ENCODE measurements at places on chromosomes 4 and X.
A peak's percentile ranks its signal among the peaks of the same experiment; 100 is the strongest.

GRCh38 chr4:125911058-125911457 is 596.3 kb downstream of the FAT4 start:
- no peak for ATAC-seq

GRCh38 chr4:140702096-140702757 is 54.0 kb downstream of the TBC1D9 start:
- ATAC-seq = no peak

DNA sequence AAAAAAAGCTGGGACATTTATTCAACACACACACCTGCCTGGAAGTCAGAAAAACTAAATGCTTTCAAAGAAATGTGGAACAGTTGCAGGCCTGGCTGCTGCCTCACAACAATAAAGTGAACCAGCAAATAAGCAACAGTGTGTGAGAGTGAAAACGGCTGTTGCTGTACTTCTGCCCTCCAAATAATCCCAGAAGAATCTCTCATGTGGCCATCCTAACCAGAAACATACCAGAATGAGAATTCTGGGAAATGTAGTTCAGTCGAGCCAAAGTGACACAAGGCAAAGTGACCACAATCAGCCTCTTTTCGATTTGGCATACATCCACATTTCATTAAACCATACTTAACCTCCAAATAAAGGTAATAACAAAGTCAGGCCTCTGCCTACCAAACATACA is 204.5 kb downstream of the SLC7A11 start:
- no peak for ATAC-seq

DNA sequence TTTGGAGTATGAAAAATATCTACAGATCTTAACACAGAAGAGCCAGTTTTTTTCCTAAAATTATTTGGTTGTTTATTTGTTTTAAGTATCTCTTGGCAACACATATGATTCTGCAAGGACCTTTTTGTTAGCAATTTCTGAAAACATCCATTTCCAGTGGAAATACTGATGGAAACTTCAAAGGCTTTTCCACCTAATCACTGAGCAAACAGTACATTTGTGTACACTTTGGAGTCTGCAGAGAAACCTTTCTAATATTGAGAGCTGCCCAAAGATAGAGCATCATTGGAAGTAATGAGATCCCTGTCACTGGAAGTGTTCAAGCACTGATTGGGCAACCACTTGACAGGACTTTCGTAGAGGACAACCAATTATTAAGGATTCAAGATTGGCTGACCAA is 69.7 kb upstream of the TFDP3 start:
- ATAC-seq = no peak

GRCh38 chrX:129641469-129641868 is 13.3 kb downstream of the APLN start:
- no peak for ATAC-seq

DNA sequence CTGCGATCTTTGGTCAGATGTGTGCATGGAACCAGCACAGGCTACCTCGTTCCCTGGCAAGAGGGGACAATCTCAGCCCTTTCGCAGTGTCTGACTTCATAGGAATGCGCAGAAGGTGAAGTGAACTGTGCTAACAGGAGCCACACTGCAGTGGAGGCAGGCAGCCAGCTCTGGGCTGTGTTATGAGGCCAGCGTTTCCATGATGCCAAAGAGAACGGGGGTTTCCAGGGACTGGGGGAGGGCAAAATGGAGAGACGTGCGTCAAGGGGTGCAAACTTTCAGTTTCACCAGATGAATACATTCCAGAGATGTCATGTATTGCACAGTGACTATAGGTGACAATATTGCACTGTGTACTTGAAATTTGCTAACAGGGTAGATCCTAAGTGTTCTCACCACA is 30.4 kb downstream of the CLDN34 start:
- ATAC-seq = peak; percentile 89

- no peak for ATAC-seq
Measured at GRCh38 chr4:15390494-15390893, 37.3 kb upstream of the C1QTNF7 start.

- no peak for ATAC-seq
Measured at GRCh38 chrX:104285201-104285600, 30.5 kb upstream of the ESX1 start.

Measured in stimulated activated memory B cell treated with anti-CD40 and anti-IgM and Interleukin-4, amounts not matched to agents 10 μg/mL and 1 μg/mL and 100 μg/mL, for 72 hours (primary cell).